ENCODE measurements at places on chromosomes 16 and 17. TPM values are rescaled to one million over a fixed set of nuclear protein-coding genes. Genes with fewer than 3 reads are reported as not detected.

The EFNB3 gene
- total RNA-seq = 1.7 TPM

DNA sequence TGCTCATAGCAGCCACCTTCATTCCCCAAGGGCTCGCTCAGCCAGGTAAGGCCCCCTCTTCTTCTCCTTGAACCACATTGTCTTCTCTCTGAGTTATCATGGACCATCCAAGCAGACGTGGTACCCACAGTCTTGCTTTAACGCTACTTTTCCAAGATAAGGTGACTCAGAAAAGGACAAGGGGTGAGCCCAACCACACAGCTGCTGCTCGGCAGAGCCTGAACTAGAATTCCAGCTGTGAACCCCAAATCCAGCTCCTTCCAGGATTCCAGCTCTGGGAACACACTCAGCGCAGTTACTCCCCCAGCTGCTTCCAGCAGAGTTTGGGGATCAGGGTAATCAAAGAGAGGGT lies 272 bp downstream of the CCL2 start:
- DNase-seq = no peak

DNA sequence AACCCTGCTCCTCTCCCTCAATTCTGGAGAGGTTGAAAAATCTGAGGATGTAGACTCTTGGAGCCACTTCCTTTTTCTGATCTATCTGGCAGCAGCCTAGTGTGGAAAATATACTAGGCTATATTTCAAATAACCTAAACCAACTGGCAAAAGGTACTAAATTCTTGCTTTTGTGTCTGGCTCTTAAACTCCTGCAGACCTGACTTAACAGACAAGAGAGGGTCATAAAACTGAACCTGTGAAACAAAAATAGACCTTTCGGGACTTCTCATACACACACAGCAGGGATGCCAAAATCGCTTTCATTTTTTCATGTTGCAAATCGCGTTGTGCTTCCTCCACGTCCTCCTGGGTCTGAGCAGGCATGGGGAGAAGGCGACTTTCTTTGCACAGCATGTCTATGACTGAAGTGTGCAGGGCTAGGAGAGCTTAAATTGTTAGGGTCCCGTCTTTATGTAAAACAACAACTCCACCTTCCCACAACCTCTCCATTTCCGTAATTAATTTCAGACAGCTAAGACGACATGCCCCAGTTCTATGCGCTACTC lies 520.7 kb upstream of the PSMD7 start:
- DNase-seq = no peak

- no peak for DNase-seq
Observed at GRCh38 chr17:74049167-74049966, 154.1 kb upstream of the RPL38 start.

DNA sequence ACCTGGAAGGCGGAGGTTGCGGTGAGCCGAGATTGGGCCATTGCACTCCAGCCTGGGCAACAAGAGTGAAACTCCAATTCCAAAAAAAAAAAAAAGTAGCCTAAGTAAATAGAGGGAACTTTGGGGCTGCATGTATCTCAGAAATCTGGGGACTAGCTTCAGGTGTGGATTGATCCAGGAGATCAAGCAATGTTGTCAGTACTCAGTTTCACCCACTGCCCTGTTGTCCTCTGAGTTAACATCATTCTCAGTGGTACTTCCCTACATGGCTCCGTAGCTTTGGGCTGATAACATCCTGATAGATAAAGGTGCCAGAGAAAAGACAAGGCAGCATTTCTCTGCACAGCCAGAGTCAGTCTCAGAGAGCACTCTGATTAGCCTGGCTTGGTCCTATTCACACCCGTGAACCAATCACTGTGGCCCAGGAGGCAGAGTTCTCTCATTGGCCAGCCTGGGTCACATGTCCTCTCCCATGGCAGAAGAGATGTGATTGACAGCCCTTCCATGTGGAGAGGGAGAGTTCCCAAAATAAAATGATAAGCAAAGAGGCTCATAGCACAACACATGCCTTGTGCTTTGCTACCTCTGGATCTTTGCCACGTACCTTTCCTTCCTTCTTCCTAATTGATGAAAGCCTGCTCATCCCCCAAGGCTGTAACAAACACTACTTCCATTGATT lies 99.6 kb downstream of the ABCC1 start:
- no peak for DNase-seq

DNA sequence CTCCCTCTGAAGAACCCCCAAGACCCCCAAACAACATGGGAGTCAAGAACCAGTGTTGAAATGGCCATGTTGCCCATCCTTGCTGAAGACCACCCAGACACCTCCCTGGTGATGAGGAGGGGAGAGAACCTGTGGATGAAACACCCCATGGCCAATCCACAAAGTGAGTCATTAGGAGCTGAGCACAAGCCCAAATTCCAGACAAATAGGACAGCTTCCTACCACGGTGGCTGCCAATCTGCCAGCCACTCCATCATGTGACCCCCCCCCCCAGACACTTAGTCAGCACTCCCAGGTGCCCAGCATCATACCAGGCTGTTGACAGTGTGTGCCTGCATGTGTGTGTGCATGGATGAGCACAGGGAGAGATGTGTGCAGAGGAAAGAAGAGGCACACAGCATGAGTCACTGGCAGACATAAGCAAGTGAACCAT lies 26.4 kb upstream of the RPL38 start:
- no peak for DNase-seq

Measured in epithelial cell of proximal tubule (primary cell).